Fibroblast of gingiva (primary cell): ENCODE measurements at places on chromosomes 11 and 22.

- peak; percentile 64 for DNase-seq
Measured at GRCh38 chr11:108324587-108324986, 101.7 kb downstream of the ATM start.

DNA sequence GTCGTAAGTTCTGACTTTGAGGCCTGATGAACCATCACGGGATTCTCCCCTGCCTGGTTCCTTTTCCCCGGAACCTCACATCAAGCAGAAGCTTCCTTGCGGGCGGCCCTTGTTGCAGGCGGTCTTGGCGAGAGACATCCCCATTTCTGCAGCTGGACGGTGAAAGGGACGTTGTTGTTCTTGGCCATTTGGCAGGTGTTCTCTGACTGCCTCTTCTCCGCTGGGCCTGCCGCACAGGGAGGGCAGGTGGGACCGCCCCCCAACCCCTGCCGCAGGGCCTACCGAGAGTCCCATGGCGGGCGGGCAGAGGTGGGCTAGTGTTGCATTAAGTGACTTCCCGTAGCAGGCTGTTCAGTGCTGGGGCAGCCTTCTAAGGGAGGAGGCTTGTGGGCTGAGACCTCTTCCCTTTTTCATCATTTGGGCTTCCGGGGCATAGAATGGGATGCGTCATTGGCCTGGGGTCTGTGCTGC lies 26.9 kb upstream of the GRAMD4 start:
- no peak for DNase-seq

- DNase-seq: no peak
Measured at GRCh38 chr11:34609187-34609751, 11.6 kb upstream of the EHF start.

DNA sequence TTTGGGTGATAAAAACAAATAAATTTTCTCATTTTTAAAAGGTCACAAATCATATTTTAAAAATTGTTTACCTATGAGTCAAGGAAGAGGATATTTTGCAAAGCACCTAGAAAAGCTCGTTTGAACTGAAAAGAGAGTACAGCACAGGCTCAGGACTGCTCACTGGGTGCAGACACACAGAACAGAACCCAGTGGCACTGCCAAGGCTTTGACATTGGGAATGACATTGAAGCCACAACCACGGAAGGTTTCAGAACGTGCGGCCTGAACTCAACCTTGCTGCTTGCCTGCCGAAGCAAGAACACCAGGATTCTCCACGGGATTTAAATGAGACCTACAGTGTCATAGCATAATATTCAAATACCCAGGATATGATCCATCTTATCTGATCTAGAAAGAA lies 597.1 kb upstream of the B3GAT1 start:
- DNase-seq: no peak

GRCh38 chr22:19527861-19528417 lies 3.7 kb upstream of the CLDN5 start:
- no peak for DNase-seq

GRCh38 chr11:102850973-102851745 lies 7.8 kb upstream of the MMP3 start:
- peak; percentile 40 for DNase-seq

- DNase-seq: no peak
Measured at GRCh38 chr22:19639610-19640135, 74.6 kb upstream of the SEPTIN5 start.

GRCh38 chr11:6670202-6670830 lies 12.8 kb downstream of the MRPL17 start:
- no peak for DNase-seq

DNA sequence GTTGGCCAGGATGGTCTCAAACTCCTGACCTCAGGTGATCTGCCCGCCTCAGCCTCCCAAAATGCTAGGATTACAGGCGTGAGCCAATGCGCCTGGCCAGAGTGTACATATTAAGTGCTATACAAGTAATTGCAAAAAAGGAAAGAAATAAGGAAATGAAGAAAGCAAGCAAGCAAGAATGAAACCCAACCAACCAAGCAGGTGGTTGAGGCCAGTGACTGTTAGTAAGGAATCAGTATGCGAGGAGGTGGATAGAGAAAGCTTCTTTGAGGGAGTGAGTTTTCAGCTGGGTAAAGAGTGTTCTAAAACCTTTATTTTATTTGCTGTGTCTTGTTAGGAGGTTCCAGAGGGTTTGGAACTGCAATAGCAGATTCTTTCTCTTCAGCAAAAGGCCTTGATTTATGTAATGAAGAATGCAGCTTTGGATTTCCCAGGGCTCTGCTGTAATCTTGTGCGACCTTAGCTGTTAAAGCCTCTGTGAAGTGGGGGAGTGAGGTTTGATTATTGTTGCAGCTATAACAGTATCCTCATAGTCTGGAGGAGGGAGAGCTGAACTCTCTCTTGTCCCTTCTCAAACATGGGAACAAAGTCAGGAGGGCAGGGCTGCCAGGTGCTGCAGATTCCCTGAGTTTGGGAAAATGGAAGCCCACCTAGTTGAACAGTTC lies 5.7 kb downstream of the AMPD3 start:
- DNase-seq: no peak

- no peak for DNase-seq
Measured at GRCh38 chr11:8841899-8842298, 69.1 kb upstream of the AKIP1 start.

GRCh38 chr11:102546427-102546826 lies 15.9 kb upstream of the MMP7 start:
- DNase-seq: no peak

- no peak for DNase-seq
Measured at GRCh38 chr11:11247086-11247485, 106.0 kb downstream of the CSNK2A3 start.

GRCh38 chr11:33687733-33688479 lies 12.7 kb downstream of the C11orf91 start:
- DNase-seq: peak; percentile 52

- no peak for DNase-seq
Measured at GRCh38 chr11:23684701-23685100, 812.2 kb upstream of the LUZP2 start.

DNA sequence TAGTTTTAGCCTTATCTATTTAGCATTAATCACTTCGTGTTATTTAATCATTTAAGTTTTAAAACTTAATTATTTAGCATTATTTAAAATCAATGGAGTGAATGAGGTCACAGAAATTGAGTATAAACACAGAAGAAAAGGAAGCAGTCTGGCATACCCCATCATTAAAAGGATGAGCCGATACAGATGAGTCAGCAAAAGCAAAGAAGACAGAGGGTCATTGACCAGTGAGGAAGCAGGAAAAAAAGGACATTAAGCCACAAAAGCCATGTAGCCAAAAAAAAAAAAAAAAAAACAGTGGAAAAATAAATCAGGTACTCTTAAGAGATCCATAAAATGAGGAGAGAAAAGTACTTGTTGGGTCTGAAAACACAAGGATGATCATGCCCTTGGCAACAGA lies 71.5 kb downstream of the TYR start:
- DNase-seq: no peak
